Amniotic epithelial cell (primary cell): ENCODE measurements at places on chromosomes 4 and X.
A peak's percentile ranks its signal among the peaks of the same experiment; 100 is the strongest.

DNA sequence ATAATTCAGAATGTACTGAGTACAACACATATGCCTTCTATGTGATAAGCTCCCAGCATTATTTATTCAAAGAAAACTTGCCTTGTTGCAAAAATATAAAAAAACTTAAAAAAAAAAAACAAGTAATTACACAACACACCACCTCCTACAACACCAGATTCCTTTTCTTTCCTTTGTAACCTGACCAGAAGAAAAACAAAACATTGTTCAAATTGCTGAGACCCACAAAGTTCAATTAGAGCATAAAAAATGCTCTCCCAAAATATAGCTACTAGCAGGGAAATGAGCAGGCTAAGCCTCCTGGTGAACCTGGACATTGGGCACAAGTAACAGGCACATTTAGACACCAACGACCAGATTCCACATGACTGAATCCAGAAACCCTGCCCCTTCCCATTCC is 38.3 kb downstream of the MECP2 start:
- peak; percentile 32 for DNase-seq

DNA sequence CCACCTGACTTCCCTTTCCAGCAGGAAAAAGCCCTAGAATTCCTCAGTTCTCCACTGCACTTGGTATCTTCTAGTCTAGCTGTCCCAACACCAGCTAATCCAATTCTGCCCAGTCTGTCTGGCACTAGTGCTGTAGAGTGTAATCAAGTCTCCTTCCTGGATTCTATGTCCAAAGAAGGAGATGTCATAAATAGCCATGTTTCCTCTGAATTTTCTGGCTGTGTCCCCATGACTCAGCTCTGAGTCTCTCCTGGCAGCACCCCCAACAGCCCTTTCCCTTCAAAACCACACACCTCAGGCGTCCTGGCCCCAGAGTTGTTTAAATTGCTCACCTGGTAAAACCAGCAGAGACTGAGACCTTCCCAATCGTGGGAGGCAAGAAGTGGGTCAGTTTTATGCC is 197.2 kb downstream of the GRXCR1 start:
- no peak for DNase-seq

DNA sequence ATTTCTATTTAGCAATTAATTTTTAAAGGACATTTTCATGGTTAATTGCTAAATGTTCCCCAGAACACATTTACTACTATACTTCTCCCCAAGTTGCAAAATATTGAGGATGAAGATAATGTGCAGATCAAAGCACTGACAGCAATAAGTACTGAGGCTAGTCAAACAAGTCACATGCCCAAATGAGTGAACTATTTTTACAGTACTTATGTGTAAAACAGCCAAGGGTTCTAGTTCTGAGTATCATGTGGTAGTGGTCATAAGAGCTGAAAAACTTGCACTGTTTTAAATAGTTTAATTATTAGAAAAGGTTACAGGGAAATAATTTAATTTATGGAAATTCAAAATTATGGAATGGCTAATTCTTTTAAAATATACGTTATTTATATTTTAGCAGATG is 3.8 kb downstream of the GALNTL6 start:
- no peak for DNase-seq

GRCh38 chr4:79922011-79922410 is 151.0 kb downstream of the ANTXR2 start:
- no peak for DNase-seq

GRCh38 chrX:140180585-140180984 is 215.3 kb upstream of the CXorf66 start:
- DNase-seq = peak; percentile 88

DNA sequence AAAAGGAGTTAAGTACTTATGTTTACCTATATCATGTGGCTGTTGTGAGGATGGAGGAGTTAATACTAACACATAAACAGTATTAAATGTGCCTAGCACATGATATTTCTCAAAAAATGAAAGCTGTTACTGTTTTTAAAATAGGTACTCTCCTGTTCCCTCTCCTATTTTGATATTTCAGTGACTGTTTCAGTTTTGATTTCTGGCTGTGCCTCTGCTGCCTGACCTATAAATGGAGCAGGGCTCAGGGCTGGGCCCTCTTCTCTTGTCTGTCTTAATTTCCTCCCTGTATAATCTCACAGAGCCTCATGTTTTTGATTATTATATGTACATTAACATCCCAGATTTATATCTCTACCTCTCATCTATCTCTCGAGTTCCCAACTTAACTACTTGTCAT is 93.3 kb downstream of the UGT8 start:
- no peak for DNase-seq

DNA sequence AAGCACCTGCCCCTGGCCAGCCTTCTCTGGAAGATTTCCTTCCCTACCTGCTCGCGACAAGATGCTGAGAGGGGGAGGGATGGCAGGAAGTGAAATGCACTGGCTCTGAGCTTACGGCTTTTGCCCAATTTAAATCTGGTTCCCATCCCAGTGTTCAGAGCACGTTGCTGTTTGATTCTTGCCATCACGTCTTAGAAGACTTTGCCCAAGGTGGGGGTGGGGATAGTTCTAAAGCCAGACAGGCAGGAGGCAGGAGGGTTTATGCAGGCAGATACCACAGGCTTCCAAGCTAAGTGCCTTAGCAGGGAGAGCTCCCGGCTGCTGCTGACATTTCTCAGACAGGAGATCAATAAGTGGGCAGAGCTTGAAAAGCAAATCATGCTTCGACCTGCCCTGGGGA is 393.9 kb downstream of the MID1IP1 start:
- no peak for DNase-seq

GRCh38 chr4:41268721-41269517 is 12.2 kb downstream of the UCHL1 start:
- DNase-seq = no peak

DNA sequence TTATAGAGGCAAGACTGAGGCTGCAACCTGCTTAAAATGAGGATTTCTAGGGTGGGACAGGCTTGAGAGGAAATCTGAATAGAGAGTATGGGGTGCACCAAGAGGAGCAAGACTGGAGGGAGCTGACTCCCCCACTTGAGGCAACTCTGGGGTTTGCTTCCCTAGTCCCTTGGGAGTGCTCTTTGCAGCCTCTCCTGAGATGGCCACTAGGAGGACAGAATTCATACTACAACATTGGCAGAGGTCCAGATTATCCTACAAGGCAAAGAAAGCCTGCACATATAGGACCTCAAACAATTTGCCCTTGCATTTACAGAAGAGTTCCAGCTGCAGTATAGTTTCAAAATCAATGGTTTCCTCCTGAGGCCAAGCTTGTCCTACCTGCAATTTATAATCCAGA is 830.9 kb downstream of the TECRL start:
- DNase-seq = no peak

DNA sequence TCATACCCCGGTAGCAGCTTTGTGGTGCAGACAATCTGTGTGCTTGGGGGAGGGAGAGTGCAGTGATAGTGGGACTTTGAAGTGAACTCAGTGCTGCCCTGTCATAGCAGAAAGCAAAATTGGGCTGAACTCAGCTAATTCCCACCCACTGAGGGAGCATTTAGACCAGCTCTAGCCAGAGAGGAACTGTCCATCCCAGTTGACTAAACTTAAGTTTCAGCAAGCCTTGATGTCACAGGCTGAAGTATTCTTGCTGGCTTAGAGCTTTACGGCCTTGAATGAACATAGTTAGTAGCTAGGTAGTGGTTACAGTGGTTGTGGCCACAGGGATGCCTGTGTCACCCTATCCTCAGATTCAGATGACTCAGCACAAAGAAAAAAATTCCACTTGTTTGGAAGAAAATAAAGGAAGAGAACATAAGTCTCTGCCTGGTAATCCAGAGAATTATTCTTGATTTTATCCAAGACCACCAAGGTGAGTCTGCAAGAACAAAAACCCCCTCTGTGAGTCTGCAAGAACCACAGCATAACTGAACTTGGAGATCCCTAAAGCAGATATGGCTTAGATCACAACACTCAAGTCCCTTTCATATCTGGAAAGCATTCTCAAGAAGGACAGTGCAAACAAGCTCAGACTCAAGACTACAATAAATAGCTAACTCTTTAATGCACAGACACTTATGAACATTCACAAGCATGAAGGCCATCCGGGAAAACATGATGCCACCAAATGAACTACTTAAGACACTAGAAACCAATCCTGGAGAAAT is 39.4 kb downstream of the ADH7 start:
- DNase-seq = peak; percentile 13

GRCh38 chrX:56025872-56026571 is 206.1 kb upstream of the KLF8 start:
- no peak for DNase-seq
